ENCODE measurements at places on chromosomes 13 and 19.

GRCh38 chr13:46630431-46631178 lies 77.6 kb downstream of the LRCH1 start:
- no peak for DNase-seq

GRCh38 chr19:41649827-41650226 lies 23.0 kb upstream of the CEACAM4 start:
- DNase-seq: no peak

DNA sequence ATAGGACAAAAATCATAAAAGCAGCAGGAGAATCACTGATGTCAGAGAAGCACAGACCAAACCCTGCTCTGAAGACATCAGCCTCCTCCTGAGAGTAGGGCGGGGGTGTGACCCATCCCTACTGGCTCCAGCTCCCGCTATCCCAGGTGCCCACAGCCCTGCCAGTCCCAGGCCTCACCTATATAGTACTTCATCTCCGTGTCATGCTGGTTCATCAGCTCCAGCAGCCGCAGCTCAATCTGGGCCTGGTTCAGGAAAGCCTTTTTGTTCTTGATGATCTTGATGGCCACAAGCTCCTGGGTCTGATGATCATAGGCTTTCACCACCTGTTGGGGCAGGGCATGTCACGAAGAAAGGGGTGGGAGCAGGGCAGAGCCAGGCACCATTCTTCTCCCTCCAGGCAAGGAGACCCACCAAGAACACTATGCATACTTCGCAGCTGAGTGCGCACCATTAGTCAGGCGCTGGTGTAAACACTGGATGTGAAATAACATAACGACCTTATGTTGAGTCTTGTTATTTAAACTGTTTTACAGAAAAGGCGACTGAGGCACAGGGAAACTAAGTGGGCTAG lies 4.2 kb downstream of the DYRK1B start:
- no peak for DNase-seq

DNA sequence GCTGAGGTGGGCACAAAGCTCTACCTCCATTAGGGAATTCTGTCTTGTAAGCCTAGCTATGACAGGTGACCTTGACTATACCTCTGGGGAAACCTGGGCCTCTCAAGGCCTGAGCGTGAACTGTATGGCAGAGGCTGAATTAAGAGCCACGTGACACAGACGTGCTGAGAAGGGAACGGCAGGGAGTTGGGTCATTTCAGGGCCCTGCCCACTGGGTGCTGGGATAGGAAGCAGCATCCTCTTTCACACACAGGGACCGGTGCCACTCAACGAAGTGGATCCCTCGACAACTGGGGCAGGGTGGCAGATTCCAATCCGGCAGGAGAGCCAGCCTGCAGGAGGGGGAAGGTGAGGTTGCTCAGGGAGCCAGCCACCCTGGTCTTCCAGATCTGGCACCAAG lies 9.2 kb downstream of the ASF1B start:
- DNase-seq: no peak

GRCh38 chr13:99377641-99378040 lies 70.4 kb upstream of the GPR183 start:
- DNase-seq: no peak

- no peak for DNase-seq
These were observed 21.1 kb downstream of the FGF9 start for GRCh38 chr13:21691928-21692327.

Data from fibroblast of pulmonary artery (primary cell).